EH (cell line): ENCODE measurements at places on chromosomes 12 and 14.

DNA sequence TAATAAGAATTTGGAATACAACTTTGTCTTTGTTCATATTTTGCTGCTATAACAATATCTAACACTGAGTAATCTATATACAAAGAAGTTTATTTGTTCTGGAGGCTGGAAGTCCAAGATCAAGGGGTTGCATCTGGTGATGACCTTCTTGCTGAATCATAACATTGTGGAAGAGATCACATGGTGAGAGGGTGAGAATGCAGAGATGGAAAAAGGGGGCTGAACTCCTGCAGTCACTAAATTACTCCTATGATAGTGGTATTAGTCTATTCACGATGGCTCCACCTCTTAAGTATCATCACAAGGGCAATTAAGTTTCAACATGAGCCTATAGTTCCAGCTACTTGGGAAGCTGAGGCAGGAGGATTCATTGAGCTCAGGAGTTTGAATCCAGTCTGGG, 4.5 kb upstream of the AKAP6 start:
- no peak for DNase-seq

- DNase-seq = peak; percentile 76
Measured at GRCh38 chr12:132222096-132222807, 78.0 kb downstream of the NOC4L start.

DNA sequence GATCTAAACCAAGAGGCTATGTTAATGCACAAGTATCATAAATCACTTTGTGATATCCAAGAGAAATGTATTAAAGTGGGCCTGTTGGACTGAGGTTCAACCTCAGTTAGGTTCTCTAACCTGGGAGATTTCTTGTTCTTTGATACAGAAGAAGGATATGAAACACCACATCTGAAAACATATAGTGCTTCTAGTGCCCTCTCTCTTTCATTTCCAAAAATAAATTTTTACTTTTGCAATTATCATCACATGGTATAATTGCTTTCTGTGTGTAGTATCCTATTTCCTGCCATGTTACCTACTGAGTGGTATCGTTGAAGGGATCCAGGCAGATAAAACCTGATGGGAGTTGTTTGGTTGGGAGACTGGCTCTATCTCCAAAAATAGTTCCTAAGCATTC, 264.9 kb downstream of the CCER1 start:
- no peak for DNase-seq

DNA sequence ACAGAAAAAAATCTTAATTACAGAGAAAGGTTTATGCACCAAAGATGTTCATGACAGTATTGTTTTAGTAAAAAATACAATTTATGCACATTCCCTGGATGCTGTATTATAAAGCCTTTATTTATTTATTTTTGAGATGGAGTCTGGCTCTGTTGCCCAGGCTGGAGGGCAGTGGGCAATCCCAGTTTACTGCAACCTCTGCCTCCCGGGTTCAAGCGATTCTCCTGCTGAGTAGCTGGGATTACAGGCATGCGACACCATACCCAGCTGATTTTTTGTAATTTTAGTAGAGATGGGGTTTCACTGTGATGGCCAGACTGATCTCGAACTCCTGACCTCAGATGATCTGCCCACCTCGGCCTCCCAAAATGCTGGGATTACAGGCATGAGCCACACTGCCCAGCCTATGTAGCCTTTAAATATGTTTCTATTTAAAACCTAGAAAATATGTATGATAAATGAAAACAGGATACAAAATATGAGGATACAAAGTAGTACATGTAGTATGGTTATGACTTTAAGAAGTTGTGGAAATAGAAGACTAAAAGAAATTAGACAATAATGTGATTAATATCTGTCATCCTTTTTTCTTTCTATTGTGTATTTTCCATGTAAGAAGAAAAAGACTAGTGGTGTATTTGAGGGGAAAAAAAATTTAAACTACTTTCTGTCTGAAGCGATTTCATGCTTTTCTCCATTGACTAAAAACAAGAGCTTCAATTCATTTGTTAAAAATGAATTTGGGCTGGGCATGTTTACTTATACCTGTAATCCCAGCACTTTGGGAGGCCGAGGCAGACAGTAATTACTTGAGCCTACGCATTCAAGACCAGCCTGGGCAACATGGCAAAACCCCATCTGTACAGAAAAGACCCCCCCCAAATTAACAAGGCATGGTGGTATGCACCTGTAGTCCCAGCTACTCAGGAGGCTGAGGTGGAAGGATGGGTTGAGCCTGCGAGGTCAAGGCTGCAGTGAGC, 13.1 kb downstream of the ATF1 start:
- DNase-seq = no peak

DNA sequence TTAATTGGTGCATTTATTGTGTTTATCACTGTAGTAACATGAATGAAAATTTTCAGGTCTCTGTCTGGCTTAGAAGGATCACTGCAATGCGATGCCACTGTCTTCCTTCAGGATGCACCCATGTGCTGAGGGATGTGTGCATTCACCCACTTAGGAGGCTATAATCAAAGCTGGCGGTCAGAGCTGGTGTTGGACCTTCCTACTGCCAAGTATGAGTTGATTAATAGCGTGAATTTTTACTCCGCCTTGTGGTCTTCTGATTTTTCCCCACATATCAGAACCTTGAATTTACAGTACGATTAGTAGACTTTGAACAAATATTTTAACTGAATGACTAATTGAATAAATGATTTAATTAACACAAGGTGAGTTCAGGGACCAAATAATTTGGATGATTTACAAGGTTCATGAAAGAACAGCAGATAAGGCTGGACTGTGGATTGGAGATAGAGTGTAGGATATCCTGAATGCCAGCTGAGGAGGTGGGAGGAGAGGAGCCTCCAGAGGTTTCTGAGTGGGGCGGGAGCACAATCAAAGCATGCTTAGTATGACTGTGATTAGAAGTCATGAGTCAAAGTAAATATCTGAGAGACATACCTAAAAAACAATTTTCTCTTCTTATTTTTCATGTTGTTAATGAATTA, 50.1 kb downstream of the RERG start:
- DNase-seq = no peak

DNA sequence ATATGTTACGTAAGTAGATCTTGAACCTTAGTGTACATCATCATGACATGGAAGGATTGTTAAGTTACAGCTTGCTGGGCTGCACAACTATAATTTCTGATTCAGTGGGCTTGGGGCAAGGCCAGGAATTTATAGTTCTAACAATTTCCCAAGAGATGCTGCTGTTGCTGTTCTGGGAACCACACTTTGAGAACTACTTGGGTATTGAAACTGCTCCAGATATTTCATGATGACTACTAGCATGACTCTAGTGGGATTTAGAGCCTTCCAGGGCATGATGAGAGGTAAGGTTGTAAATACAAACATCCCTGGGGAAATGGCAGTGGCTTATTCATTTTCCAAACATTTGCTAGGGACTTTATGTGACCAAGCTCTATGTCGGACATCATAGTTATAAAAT, 904.8 kb upstream of the SEL1L start:
- no peak for DNase-seq
